ENCODE measurements at places on chromosomes 1 and 21.

GRCh38 chr1:157580828-157581210 is 17.1 kb downstream of the FCRL4 start:
- no peak for DNase-seq

- no peak for DNase-seq
These were observed 508.8 kb upstream of the CAMK1G start for GRCh38 chr1:209074575-209075250.

DNA sequence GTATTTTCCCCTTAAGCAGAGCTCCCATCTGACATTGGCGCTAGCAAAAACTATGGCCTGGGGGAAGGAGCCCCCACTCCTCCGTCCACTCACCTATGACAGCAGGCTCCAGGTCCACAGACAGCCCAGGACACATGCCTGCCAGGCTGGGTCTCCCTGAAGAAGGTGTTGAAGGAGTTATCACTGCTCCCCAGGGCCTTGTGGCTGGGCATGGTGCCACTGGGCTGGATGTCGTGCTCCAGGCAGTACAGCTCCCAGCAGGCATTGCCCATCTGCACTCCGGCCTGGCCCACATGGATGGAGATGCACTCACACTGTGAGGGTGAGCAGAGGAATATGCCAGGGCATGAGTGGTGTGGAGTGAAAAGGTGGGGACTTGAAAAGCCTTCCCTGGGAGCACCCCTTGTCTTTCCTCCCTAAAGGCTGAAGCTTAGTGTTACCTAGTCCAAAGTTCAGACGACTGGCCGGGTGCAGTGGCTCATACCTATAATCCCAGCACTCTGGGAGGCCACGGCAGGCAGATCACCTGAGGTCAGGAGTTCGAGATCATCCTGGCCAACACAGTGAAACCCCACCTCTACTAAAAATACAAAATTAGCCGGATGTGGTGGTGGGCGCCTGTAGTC is 30.0 kb downstream of the RABIF start:
- no peak for DNase-seq

- no peak for DNase-seq
These were observed 199.7 kb upstream of the ADGRL2 start for GRCh38 chr1:81600878-81601622.

DNA sequence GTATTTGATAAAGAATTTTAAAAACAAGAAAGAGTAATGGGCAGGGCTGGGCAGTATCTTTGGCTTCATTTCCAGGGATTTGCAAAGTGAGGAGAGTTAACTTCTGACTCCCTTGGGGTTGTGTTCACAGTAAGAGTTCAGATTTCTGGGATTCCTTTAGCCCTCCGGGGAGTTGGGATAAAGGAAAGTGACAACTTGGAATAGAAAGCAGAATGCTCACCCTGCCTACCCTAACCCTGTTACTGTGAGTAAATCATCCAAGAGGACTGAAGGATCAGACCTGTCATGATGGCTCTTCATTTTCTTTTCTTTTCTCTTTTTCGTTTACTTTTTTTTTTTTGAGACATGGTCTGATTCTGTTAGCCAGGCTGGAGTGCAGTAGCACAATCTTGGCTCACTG is 76.1 kb downstream of the CACHD1 start:
- no peak for DNase-seq

GRCh38 chr1:204199579-204199978 is 3.3 kb upstream of the KISS1 start:
- no peak for DNase-seq

- DNase-seq: no peak
These were observed at the start of gene IL10 for GRCh38 chr1:206772243-206772937. Gene IL10 (minus strand): TSS chr1:206772494. CDS start chr1:206772435, 59 bp downstream.

Measured in GM04503 (cell line).